ENCODE measurements at places on chromosomes 1 and 21. TPM values are rescaled to one million over a fixed set of nuclear protein-coding genes. Genes with fewer than 3 reads are reported as not detected.

DNA sequence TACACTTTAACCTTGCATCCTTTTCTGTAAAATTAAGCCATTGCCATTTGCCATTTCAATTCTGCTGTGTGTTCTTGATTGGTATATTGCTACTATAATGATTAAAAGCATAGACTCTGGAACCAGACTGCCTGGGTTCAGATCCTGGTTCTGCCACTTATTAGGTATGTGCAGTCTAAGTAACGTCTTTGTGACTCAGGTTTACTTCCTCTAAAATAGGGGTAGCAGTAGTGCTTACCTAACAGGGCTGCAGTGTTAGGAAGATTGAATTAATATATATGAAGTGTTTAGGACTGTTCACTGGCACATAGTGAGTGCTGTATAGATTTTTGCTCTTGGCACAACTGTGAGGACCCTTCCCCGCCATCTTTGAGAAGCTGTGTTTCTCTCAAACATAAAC is 4.4 kb downstream of the CDC42 start:
- DNase-seq = no peak

The OR2W3 gene
- not detected for total RNA-seq

- DNase-seq = no peak
Measured at GRCh38 chr1:81811757-81812371, 11.1 kb downstream of the ADGRL2 start.

- no peak for DNase-seq
Measured at GRCh38 chr1:224317383-224318045, 12.5 kb downstream of the NVL start.
